Chondrocyte (in vitro differentiated cells): ENCODE measurements at places on chromosomes 16 and 17. TPM values are rescaled to one million over a fixed set of nuclear protein-coding genes. Genes with fewer than 3 reads are reported as not detected.

Gene KRTAP3-2
- not detected in 3 replicates for total RNA-seq

Gene GNG13
- not detected in 3 replicates for total RNA-seq

Gene PDILT
- not detected in 3 replicates for total RNA-seq

Gene SOX8
- total RNA-seq = 0.10 to 0.15 TPM (median 0.15 TPM) in 3 replicates

Gene COL1A1
- total RNA-seq = 34,852 to 36,120 TPM (median 35,333 TPM) in 3 replicates

Gene IGFALS
- total RNA-seq = 0.12 to 0.31 TPM in 2 of 3 replicates, not detected in the other

Gene AOC3
- total RNA-seq = 0.53 to 17.4 TPM (median 15.5 TPM) in 3 replicates

Gene APOBR
- 0.07 TPM in 1 of 3 replicates, not detected in the others for total RNA-seq

Gene CLEC18A
- 3.5 to 4.5 TPM (median 4.3 TPM) in 3 replicates for total RNA-seq

Gene ITGAL
- not detected in 3 replicates for total RNA-seq

Gene ZACN
- not detected in 3 replicates for total RNA-seq

- no peak for DNase-seq
These were observed 251.2 kb upstream of the ELAC2 start for GRCh38 chr17:13268791-13269595.

GRCh38 chr17:80843741-80844156 lies 147.9 kb upstream of the CHMP6 start:
- DNase-seq = peak; percentile 59

DNA sequence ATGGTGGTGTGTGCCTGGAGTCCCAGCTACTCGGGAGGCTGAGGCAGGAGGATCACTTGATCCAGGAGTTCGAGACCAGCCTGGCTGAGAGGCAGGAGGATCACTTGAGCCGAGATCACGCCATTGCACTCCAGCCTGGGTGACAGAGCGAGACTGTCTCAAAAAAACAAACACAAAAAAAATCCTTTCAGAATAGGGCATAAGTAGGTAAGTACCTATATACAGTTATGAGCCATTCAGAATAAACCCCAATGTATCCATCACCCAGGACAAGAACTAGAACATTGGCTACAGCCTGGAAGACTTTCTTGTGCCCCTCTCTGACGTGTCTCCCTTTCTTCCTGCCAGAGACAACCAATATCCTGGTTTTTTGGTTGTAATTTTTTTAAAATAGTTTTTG lies 54.3 kb downstream of the CYB5B start:
- no peak for DNase-seq

DNA sequence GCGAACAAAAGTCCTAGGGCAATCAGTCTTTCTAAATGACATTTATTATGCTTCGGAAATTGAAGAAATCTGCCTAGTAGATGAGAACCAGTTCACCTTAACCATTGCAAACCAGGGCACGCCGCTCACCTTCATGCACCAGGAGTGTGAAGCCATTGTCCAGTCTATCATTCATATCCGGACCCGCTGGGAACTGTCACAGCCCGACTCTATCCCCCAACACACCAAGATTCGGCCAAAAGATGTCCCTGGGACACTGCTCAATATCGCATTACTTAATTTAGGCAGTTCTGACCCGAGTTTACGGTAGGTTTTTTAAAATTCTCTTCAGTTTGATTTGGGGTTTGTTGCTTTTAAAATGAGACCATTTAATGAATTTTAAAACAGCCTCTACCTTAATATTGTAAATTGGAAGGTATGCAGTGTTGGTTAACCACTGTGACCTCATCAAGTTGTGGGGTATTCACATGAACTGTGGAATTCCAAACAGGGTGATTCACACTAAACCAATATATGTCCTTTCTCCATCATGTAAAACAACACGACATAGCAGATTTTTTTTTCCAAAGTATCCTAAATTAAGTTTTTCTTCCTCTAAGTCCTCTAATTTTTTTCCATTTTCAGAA lies 6.2 kb upstream of the EVI2A start:
- DNase-seq = no peak

- DNase-seq = no peak
These were observed 54.9 kb downstream of the HS3ST3A1 start for GRCh38 chr17:13546851-13547250.

GRCh38 chr16:69703638-69704037 lies 22.7 kb downstream of the NQO1 start:
- DNase-seq = no peak

GRCh38 chr16:88868974-88869672 lies 2.7 kb upstream of the PABPN1L start:
- DNase-seq = no peak

- DNase-seq = no peak
These were observed 1.1 kb upstream of the HNF1B start for GRCh38 chr17:37745801-37746426.

GRCh38 chr16:57231821-57232350 lies 13.2 kb upstream of the ARL2BP start:
- no peak for DNase-seq

- no peak for DNase-seq
These were observed 11.7 kb upstream of the ZNF594 start for GRCh38 chr17:5203178-5203907.

DNA sequence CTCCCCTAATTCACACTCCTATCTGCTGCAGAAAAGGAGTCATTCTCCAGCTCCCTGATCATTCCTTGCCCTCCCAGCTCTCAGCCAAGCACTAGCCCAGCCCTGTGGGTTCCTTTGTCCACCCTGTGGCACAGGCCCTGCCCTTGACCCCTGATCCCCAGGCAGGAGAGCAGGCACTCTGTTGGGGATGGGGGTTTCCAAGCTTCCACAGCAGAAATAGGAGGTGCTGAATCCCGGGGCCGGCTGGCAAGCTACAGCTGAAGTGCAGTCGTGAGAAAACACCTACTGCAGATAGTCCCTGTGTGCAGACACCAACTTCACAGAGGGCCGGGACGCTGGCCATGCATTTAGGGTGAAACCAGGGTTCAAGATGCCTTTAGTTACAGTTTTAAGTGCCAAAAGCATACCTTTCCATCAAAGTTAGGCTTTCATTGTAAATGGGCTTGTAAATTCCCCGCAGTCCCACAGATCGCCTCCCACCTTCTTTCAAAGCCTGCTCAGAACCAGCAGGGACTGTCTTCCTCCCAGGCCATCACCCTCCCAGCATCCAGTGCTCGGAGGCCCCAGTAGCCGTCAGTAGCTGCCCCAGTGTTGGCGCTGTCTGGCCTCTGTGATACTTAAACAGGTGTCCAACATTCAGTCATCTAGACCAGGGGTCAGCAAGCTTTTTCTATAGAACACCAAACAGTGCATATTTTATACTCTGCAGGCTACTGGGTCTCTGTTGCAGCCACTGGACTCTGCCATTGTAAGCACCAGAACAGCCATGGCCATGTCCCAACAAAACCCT lies 10.6 kb downstream of the CPSF4L start:
- no peak for DNase-seq

- peak; percentile 58 for DNase-seq
These were observed 962 bp downstream of the CSHL1 start for GRCh38 chr17:63910096-63910495.

GRCh38 chr16:88349903-88350900 lies 32.6 kb upstream of the ZNF469 start:
- peak; percentile 85 for DNase-seq

- DNase-seq = no peak
These were observed 9.0 kb downstream of the GALK1 start for GRCh38 chr17:75755990-75756389.

DNA sequence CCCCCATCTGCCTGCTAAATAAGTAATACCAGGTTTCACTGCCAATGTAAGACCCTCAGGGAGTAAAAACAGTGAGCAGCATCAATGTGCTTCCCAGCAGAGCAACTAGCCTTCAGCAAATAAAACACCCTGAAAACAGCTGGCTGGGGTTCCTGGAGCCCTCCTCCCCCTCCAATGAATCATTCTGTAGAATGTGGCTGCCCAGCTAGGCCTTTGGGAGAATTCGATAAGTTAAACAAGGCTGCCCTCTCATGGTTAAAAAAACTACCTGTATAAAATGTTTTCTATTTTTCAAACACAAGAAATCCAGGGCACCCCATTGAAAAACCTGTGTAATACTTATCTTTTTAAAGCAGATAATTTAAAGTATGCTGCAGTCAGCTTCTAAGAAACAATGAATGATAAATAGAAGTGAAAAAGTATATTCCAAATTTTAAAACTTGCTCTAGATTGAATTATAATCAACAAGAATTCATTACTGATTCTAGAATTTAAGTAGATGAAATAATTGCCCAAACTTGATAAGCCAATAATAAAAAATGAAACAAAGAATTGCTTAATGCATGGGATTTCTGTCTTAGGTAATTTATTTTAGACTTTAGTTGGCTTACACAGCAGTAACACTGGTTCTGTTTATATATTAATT lies 9.4 kb upstream of the TOM1L1 start:
- DNase-seq = no peak

DNA sequence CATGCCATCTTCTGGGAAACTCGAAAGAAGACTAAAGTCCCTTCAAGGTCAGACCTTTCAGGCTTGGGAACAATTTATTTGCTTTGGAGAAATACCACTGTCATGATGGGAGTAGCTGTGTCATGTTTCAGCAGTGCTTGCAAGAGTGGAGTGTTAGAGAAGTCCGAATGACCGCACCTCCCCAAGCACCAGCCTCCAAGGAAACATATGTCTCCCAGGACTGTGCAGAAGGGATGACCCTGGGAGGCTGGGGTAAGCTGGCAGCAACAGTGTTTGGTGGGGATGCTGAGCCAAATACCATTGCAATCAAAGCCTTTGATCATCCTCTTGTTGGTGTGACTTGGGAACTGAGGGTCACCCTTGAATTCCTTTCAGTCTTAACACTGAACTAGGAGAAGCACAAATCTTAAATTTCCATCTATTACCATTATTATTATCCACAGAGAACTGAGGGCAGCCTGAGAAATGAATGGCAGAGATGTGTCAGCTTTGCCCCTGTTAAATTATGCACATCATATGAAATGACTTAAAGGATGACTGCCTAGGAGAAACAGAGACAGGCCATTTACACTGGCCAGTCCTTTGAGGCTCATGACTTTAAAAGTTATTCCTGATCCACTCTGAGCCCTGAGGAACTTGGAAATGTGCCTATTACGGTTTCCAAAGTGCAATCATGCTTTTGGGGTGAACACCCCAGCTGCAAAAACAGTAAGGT lies 244.9 kb downstream of the CA10 start:
- DNase-seq = no peak

- DNase-seq = no peak
These were observed 266.4 kb downstream of the CBLN1 start for GRCh38 chr16:49015225-49015592.

GRCh38 chr16:73025856-73026210 lies 22.1 kb downstream of the ZFHX3 start:
- no peak for DNase-seq

DNA sequence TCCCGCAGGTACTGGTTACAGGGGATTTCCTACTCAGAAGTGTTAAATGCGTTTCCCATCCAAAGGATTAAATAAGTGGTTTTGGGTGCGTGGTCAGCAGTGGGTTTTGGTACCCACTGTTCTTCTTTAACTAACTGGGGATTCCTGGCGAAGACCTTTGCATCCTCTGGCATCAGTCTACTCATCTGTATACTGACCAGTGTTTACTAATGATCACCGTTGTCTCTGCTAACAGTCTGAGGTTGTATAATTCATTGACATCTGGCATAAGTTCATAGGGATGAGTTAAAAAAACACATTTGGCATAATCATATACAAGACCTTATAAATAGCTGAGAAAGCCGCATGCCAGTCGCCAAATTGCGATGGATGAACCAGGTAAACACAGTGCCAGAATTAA lies 339.1 kb downstream of the PMP22 start:
- no peak for DNase-seq

DNA sequence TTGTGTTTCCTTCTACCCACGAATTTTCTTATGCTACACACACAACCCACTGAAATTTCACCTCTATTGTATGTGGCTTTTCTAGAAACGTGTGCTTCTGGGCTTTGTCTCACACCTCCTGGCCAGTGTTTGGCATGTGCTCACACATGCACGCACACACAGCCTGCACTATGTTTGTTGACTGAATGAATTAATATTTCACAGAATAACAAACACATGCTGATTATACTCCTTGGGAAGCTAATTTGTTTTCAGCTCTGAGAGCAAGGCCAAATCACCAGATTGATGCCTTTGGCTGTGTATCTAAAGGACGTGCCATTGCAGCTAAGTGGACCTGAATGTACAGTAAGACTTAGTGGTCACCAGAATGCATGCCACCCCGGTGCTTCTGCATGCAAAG lies 210.7 kb downstream of the WWOX start:
- no peak for DNase-seq

DNA sequence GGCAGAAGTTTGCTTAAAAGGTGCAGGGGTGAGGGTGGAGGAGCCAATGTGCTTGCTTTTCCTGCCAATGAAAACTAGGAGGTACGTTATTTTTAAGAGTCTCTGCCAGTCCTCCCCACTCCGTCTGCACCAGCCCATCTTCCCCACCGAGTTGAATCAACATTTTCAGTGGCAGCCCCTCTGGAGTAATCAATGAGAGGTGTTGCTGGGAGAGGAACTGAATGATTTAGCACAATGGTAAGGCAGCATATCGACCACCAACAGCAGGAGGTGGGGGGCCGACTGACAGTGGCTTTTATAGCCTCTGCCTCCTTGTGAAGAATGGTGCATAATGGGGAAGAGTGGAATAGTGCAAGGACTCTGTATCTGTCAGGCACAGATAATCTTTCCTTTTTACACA lies 1465.0 kb upstream of the GOT2 start:
- no peak for DNase-seq

- no peak for DNase-seq
These were observed 38.5 kb downstream of the USP22 start for GRCh38 chr17:21004016-21004930.

- DNase-seq = no peak
These were observed 10.7 kb downstream of the CYBC1 start for GRCh38 chr17:82439829-82440365.

DNA sequence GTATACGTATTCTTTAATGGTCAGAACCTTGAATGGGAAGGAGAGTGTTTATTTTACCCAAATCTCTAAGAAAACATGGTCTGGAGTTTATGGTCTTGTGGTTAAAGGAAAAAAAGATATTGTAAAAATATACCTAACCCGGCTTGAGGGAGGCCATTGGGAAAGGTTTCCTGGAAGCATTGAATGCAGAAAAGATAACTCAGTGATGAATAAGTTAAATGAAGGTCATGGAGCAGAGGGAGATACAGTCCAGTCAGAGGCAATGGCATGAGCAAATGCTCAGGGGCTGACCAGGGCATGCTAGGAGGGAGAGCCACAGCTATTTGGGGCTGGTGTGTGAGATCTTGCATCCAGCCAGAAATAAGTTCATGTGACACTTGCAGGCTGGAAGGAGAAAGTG lies 430.4 kb upstream of the CDH5 start:
- DNase-seq = no peak

GRCh38 chr16:81484908-81485624 lies 40.5 kb downstream of the CMIP start:
- DNase-seq = no peak

GRCh38 chr17:78142119-78142861 lies 3.9 kb upstream of the C17orf99 start:
- DNase-seq = peak; percentile 58

DNA sequence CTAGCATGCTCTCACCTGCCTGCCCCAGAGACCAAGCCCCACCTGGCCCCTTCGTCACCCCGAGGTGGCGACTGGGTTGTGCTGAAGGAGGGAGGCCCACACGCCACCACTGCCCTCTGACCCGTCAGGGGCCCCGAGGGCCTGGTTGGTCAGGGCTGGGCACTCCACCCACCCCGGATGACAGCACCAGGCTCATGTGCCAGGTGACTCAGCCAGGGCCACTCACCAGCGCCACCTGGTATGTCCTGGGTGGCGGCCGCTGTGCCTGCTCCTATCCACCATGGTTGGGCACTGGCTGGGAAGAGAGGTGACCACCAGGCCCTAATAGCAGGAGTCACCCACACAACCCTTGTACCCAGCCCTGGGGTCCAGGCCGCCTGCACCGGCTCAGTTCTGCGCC lies 68.9 kb downstream of the JPH3 start:
- no peak for DNase-seq
